ENCODE measurements at places on chromosomes 7 and 10.

- no peak for DNase-seq
These were observed 2.6 kb downstream of the CDHR1 start for GRCh38 chr10:84196941-84197340.

DNA sequence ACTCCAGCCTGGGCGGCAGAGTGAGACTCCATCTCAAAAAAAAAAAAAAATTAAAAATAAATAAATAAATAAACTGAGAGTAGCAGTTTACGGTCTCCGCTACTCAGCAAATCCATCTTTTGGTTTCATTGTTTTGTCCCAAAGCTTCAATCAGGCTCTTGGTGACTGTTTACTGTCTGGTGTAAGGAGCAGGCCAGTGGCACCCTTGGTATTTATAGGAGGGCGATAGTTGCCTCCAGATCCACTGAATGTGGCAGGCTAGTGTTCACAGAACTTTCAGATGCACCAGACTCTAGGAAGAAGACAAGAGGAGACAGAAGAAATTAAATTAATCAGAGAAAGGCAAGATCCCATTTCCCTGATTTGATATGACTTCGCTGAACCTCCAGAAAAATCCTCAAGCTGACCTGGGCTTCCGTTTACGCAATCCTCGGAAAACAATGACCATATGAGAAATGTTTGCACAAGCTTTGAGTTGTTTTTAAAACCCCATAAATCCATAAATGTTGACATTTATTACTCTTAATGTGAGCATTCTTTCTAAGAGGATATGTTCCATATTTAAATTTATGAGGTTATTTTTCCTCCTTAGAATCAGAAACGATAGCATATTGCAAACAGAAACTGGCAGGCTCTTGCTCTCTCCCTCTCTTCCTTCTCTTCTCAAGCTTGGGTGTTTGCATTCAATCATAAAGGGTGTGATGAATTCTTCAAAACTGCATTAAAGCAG is 7.1 kb upstream of the MUC3A start:
- no peak for DNase-seq

DNA sequence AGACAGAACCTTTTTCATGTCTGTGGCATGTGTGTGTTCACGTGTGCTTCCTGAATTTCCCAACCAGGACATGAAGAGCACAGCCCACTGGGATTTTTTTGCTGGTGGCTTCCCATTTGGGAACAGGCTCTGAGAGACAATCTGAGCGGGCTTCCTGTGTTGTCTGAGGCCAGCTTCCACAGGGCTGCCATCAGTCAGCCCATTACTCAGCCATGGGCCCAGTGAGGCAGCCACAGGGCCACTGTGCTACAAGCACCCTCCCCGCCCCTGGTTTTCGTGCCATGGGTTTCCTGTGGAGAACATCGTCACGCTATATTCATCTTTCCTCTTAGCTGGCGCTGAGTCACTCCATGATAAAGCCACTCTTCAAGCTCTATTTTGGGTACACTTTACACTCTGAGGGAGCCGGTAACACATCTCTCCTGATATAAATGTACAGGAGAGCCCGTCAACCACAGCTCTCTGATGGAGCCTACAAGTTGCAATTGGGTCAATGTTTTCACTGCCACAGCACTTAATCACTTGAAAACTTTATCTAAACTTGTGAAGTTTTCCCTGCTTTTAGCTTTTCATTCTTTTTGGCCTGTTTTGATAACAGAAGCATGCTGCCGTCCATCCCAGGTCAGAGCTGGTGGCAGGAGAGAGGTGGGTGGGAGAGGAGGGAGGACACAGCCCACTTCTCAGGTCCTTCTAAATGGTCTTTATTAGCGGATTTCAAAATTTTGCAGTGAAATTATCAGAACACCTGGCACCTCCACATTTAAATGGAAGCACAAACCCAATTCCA is 96.9 kb downstream of the HIPK2 start:
- no peak for DNase-seq

GRCh38 chr10:29908962-29909361 is 150.4 kb downstream of the JCAD start:
- no peak for DNase-seq

DNA sequence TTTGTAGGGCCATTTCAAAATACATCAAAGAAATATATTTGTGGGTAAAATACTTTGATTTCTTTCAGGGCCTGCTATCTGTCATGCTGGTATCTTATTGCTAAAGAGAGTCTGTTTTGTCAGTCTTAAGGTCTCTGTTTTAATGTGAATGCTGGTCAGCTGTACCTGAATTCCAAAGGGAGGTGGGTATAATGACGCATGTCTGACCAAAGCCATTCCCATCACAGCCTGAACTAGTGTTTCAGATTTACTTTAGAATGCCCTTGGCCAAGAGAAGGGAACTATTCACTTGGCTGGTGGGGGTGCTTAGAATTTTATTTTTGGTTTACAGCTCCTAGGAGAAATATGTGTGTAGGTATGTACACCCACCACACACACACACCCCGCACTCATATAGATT is 30.6 kb upstream of the MYL10 start:
- DNase-seq: no peak

DNA sequence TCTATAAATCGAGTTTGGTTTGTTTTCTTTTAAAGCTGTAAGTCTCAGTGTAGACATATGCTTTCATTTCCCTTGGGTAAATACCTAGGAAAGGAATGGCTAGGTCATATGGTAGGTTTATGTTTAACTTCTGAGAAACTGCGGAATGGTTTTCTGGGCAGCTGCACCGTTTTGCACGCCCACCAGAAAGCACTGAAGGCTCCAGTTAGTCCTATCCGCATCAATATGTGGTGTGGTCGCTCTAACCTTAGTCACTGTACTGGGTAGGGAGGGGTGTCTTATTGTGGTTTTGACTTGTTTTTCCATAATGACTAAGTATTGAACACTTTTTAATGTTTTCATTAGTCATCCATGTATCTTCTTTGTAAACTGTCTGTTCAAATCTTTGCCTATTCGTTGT is 279.5 kb upstream of the AKR1E2 start:
- DNase-seq: no peak

DNA sequence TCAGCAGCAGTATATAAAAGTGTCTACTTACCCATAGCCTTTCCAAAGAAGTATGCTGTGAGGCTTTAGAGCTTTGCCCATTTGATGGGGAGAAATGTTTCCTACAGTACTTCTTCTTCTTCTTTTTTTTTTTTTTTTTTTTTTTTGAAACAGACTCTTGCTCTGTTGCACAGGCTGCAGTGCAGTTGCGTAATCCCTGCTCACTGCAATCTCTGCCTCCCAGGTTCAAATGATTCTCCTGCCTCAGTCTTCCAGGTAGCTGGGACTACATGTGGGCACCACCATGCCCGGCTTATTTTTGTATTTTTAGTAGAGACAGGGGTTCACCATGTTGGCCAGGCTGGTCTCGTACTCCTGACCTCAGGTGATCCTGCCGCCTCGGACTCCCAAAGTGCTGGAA is 101.7 kb upstream of the TMEM26 start:
- DNase-seq: no peak

- no peak for DNase-seq
These were observed 85.7 kb downstream of the GRB10 start for GRCh38 chr7:50696810-50697582.

- no peak for DNase-seq
These were observed 68.0 kb upstream of the SAMD8 start for GRCh38 chr10:75043256-75044131.

DNA sequence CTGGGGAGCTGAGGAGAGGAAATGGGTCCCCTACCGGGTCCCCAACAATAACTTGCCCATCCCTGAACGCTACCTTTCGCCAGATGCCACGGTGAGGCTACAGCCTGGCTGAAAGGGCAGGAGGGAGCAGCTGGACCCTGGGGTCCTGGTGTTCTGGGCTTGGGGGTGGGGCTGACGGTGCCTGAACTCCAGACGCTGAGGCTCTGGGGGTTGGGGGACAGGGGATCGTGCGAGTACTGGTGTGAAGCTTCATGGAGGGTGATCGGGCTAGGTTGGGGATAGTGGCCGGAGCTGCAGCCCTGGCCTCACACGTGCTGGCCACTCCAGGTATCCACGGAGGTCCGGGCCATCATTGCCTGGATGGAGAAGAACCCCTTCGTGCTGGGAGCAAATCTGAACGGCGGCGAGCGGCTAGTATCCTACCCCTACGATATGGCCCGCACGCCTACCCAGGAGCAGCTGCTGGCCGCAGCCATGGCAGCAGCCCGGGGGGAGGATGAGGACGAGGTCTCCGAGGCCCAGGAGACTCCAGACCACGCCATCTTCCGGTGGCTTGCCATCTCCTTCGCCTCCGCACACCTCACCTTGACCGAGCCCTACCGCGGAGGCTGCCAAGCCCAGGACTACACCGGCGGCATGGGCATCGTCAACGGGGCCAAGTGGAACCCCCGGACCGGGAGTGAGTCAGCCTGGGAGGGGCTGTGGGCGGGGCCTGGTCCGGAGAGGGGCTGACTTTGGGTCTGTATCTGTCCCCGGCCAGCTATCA is 8.3 kb downstream of the AEBP1 start:
- no peak for DNase-seq

DNA sequence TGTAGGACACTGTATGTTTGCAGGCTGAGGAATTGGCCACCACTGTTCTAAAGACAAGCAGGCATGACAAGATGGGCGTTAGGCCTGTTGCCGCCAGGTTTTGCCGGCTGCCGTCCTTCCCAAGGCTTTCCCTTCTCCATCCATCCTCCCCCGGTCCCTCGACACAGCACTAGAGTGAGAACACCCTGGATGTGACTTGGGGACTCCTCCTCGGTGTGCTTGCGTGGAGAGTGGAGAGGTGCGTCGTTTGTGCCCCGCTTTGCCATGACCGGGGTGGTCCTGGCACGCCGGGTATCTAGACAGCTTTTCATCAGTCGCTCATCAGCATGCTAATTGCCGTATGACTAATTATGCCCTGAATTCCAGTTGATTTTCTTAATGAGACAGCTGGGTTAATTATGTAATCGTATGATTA is 206.6 kb upstream of the SH2B2 start:
- peak; percentile 15 for DNase-seq

DNA sequence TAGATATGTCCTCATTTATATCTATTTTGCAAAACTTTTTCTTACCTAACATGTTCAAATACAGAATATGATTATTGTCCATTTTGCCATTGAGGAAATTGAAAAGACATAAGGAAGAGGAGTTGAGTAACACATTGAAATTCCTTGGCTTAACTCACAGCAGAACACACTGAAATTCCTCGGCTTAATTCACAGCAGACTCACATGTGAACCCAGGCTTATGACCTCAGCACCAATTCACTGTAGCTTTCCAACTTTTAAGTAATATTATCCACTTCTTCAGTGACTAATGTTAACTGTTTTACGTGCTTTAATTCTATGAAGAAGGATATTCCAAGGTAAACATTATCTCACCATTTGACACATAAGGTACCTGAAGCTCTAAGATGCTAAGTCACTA is 597.5 kb upstream of the PFKP start:
- no peak for DNase-seq

- no peak for DNase-seq
These were observed 1.0 kb upstream of the VENTX start for GRCh38 chr10:133236401-133237240.

GRCh38 chr10:73992899-73993788 is 4.8 kb upstream of the VCL start:
- no peak for DNase-seq

GRCh38 chr7:151088856-151089699 is 2.8 kb downstream of the AGAP3 start:
- DNase-seq: peak; percentile 27

DNA sequence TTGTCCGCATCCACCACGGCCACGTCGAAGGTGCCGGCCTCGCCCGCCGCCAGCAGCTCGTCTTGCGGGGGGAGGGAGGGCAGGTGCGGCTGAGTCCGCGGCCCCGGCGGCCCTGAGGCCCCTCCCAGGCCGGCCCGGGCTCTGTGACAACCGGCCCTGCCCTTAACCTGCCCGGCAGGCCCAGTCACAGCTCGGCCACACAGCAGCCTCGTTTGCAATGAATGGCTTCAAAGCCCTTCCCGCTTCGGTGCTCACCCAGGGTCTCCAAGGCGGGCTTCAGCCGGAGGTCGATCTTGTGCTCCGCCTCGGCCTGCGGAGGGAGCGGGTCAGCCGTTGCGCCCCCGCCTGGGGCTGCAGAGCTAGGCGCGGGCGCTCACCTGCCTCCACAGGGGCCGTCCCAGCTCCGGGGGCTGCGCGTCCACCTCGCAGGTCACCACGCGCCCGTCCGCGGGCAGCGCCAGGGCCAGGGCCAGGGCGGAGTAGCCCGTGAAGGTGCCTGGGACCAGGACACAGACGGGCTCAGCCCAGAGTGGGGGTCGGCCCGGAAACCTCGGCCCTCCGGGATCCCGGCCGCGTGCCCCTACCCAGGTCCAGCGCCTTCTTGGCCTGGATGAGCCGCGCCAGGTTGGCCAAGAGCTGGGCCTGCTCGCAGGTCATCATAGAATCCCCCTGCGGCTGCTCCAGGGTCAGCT is 928 bp downstream of the COMTD1 start:
- no peak for DNase-seq

DNA sequence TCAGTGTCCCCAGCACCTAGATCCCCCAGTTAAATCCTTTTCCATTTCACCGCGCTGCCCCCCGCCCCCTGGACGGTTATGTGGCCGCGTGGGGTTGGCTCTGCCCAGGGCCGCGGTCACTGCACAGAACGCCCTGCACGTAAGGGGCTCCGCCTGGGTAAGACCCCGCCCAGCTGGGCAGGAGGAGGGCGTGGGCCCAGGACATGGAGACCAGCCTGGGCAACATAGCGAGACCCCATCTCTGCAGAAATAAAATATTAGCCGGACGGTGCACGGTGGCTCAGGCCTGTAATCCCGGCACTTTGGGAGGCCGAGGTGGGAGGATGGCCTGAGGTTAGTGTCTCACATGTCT is 650 bp upstream of the ZFAND2A start:
- no peak for DNase-seq

DNA sequence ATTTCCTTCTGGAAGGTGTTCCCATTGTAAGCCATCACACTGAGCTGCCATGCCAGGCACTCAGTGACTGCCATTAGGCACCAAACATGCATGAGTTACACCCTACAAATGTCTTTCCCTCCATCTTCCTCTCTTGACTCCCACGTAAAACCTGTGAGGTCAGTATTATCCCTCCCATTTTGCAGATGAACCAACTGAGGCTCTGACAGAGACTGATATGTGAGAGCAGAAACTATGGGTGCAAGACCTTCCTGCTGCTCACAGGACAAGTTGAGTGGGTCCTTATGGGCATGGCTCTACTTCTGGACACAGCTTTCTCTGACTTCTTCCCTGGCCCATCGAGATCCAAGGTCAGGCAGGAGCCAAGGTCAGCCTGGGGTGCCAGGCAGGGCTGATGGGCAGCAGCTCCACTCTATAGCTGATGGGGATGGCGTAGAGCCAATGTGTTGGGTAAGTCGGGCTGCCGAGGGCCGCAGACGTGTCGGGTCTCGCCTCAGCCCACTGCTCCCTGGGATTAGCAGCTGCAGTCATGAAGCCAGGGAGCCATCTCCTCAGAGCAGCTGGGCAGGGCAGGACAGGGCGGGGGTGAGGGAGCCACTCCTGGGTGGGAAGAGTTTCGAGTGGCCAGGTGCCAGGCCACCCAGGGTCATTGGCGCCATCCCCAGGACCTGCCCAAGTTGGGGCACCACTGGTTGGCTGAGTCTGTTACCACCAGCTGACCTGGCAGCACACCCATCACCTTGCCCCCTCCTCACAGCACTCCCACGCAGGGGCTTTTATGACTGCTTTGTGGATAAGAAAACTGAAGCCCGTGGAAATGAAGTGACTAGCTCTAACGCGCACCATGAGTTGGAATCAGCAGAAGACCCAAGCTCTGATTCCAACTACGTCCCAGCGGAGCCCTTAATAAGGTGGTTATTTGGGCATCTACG is 117.8 kb upstream of the ZMIZ1 start:
- DNase-seq: no peak

Measured in anterior cingulate cortex (tissue), 58 donors.